ENCODE measurements at places on chromosomes 4 and X.

GRCh38 chr4:8791609-8792008 is 80.0 kb downstream of the HMX1 start:
- DNase-seq: no peak

GRCh38 chrX:119917877-119918276 is 22.2 kb downstream of the AKAP14 start:
- no peak for DNase-seq

- DNase-seq: no peak
These were observed 20.2 kb downstream of the OFD1 start for GRCh38 chrX:13754765-13755164.

DNA sequence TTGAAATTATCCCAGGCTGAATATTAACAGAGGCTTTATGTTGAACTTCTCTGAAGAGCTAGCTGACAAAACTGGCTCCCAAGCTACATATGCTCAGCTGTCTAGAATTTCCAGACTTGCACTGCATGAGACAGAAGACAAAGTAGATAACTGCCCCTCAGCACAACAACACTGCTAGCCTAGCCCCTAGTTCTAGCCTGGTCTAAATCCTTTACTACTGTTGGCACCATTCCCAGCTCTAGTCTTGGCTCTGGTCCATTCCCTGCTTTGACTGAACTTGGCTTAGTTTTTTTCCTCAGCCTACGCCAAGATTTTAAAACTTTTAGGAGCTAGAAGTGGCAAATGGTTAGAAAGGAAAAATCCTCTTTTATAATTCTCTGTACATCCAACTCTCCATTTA is 7.6 kb upstream of the OPHN1 start:
- no peak for DNase-seq

- no peak for DNase-seq
These were observed 41.4 kb downstream of the ABHD18 start for GRCh38 chr4:128006592-128006991.

Measured in stimulated activated CD8-positive, alpha-beta memory T cell treated with anti-CD3 and anti-CD28 coated beads, Interleukin-12 subunit alpha, Interleukin-12 subunit beta, amount 100 ng/mL, for 1 hour (primary cell).